A549 treated with Hydrocortisone at 1 μM for 4 hours (cell line): ENCODE measurements at places on chromosomes 16 and 17. TPM values are rescaled to one million over a fixed set of nuclear protein-coding genes. Genes with fewer than 3 reads are reported as not detected.

TMEM88 gene
- total RNA-seq, result 0.51 to 1.5 TPM (median 0.66 TPM) in 5 replicates

NLRC5 gene
- total RNA-seq, result 3.3 to 4.4 TPM (median 3.6 TPM) in 5 replicates

ROGDI gene
- total RNA-seq, result 11.2 to 14.4 TPM (median 13.6 TPM) in 5 replicates

POLG2 gene
- total RNA-seq, result 15.5 to 17.8 TPM (median 16.5 TPM) in 5 replicates

LRRC75A gene
- total RNA-seq, result 0.80 to 1.4 TPM (median 0.85 TPM) in 5 replicates

CASKIN1 gene
- total RNA-seq, result 0.36 to 1.3 TPM (median 0.64 TPM) in 5 replicates

WFDC1 gene
- total RNA-seq, result not detected in 5 replicates

TBC1D28 gene
- not detected in 5 replicates for total RNA-seq
